ENCODE measurements at places on chromosomes 13 and 19.

DNA sequence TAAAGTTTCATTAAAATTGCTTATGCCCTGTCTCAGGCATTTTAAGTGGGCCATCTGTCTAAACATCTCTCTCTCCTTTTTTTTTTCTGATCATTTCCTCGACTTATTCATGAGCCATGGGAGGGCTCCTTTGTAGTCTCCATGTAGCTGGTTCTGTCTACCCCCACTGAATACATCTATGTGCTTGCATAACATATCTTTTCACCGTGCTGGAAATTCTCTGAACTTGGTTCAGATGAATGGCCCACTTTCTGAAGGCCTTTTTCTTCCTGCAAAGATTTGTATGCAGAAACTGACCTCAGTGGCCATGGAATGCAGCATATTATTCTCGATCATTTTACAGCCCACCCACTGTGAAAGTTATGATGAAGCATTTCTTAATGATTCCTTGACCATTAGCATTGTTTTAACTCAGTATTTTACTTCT, 225.3 kb downstream of the GGACT start:
- DNase-seq: no peak

DNA sequence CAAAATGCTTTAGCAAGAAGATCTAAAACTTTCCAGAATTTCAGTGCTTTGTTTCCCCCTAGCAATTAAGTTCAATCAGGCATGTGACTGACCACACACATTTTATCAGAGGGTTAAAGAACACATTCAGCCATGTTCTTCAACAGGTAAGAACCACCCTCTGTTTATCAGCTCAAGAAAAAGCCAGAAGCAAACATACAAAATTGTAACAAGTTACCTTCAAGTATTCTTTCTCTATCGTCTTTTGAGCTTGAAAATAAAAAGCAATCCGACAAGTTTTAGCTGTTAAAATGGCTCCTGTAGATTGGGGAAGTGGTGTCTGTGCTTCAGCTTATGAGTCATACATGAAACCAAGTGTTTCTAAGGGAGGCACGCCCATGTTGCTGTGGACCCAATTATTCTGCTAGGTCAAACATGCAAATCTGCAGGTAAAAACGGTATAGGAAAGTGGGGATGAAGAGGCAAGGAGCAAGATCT, at the start of gene ELF1:
TSS of gene ELF1 (minus strand) at position 306 of the 477 bp plus-strand sequence. CDS start 37,262 bp downstream, outside the sequence.
- DNase-seq: peak; percentile 81

DNA sequence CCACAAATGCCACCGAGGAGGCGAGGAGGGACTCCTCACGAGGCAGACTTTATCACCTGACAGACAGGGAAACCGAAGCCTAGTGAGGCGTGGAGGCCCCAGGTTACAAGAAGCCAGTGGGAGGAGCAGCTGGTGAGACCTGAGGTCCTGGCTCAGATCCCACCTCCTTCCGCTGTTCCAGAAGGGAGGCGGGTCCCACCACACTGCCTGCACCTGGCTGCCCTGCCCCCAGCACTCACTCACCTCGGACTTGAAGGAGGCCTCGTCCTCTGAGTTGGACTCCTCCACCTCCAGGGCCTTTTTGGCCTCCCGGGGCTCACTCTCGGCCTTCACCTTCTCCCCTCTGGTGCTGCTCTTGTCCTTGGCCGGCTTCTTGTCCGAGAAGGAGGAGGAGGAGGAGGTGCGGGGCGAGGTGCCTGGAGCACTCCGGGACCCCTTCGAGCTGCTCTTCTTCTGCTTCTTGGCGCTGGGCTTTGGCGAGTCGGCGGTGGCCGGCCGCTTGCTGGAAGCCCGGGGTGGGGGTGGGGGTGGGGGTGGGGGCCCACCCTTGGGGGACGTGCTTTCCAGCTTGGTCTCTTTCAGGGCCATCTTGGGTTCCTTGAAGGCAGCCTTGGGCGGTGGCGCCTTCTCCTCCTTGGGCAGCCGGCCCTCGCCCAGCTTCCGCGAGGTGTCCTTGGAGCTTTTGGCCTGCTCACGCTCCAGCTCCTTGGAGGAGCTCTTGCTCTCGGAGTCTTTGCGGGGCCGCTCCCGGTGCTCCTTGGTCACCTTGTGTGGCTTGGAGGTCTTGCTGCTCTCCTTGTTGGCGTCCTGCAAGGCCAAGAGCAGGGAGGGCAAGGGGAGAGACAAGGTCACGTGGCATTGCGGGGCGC, 57.7 kb downstream of the MLLT1 start:
- no peak for DNase-seq

GRCh38 chr13:103238441-103238840, 172.2 kb upstream of the SLC10A2 start:
- DNase-seq: no peak

DNA sequence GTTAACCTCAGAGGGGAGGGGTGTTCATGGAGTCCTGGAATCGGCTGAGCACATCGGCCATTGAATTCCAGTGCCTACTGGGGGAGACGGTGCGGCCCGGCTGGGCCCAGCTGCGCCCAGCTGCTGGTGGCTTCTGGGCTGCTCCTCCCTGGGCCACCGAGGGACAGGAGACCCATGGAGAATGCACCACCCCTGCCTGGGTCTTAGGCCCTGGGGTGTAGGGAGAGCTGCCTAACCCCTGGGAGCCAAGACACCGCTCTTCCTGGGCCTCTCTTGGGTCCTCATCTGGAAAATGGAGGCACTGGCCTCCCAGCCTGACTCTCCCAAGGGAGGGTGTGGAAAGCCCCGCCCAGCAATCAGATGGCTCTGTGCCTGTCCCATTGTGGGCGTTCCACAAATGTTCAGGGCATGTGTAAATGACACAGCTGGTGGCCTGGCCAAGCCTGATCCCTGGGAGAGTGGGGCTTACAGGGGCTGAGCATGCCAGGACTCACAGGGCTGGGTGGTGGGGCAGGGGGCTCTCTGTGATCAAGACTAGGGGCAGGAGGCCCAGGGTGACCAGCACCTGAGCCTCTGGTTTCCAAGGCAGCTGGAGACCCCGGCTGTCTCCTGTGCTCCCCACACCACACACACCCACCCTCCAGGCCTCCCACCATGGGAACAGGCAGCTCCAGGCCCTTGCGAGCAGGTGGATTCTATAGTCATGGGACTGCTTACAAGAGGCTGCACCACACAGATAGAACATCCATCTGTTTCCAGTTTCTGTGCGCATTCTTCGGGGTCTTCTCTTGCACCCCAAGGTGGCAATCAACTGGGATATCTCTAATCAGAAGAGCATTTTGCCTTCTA, 150.9 kb downstream of the URI1 start:
- no peak for DNase-seq

DNA sequence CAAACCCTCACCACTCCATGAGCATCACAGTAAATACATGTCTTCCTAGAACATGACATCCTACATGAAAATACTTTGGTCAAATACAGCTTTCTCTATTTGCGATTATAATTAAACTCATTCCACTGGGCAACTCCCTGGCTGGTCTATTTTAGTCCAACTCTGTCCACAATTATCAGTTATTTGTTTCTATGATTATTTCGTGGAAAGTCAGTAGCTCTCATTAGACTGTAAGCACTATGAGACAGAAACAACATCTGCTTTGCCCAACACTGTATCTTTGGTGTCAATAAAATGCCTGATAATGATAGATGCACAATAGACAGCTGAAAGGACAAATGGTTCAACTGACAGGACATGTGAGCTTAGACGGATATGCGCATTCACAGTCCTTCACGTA, 292.0 kb downstream of the KLF12 start:
- DNase-seq: no peak

DNA sequence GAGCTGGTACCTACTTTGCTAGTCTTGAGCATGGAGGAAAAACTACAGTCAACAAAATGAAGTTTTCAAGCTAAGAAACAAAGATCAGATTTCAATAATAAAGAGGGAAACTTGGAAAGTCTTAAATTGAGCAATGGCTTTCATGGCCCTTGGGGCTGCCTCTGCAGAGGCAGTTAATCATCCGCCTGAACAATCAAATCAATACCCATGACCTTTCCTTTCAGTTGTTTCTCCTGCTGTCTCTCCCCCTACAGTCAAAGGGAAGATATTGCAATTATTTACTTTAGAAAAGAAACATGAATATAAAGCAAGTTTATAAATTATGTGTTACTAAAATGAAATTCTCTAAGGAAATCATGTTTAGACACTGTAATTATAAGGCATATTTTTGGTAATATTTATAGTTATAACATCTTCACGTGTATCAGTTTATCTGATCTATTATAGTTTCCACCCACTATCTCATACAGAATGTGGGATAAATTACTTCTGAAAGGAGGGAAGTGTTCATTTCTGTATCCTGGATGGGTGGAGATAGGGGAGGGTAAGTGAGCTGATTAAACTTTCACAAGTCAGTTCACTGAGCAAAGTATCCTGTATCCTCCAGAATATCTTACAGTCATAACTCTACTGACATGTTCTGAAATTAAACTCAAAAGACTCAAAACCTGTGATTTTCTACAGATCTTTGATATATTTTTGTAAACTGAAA, 72.4 kb upstream of the TSC22D1 start:
- no peak for DNase-seq

GRCh38 chr13:43861863-43862262, 17.7 kb downstream of the CCDC122 start:
- DNase-seq: no peak

DNA sequence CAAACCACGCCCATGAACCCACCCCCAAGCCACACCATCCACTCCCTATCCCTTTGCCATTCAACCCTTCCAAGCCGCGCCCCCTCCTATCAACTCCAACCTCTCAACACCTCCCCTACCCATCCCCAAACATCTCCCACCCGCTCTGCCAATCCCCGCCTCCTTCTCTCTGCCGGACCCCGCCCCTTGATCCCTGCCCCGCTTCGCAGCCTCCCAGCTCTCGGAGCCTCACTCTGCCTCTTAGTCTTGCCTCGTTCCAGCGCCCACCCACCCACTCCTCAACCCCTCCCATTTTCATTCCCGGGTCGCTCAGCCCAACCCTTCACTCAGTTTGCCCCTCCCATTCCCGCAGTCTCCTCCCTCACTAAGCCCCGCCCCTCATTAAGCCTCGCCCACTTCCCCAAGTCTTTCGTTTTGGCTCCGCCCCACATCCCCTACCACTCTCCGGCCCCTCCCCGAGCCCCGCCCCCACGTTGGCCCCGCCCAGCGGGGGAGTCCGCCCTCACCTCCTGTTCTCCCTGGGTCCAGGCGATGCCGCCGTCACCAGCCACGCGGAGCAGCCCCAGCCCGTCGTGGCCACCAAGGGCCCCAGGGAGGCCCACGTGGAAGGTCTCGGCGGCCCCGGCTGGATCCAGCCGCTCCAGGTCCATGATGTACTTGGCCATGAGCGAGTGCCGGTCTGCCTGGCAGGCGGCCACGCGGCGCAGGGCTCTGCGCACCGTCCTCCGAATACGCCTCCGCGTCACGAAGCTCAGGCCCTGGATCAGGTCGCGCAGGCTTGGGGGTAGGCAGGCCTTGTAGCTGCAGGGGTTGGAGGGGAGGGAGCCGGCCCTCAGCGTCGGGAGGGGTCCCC, 5.7 kb downstream of the JAK3 start:
- DNase-seq: no peak
